ENCODE measurements at places on chromosomes 5 and 9. TPM values are rescaled to one million over a fixed set of nuclear protein-coding genes. Genes with fewer than 3 reads are reported as not detected.

Gene DBN1
- total RNA-seq, result 151 TPM

Gene PCAT7
- total RNA-seq, result not detected

- no peak overlapping the region for H3K4me3 ChIP-seq
- no peak overlapping the region for H3K27ac ChIP-seq
Observed at GRCh38 chr9:88503081-88503844, 31.7 kb upstream of the NXNL2 start.

GRCh38 chr9:121612511-121612998 is 38.9 kb upstream of the DAB2IP start:
- H3K27ac ChIP-seq, result no peak overlapping the region
- peaks cover 21% of the 10 kb centered on the region for H3K4me1 ChIP-seq
- no peaks in the 10 kb centered on the region for H3K27me3 ChIP-seq
- DNase-seq, result no peak

DNA sequence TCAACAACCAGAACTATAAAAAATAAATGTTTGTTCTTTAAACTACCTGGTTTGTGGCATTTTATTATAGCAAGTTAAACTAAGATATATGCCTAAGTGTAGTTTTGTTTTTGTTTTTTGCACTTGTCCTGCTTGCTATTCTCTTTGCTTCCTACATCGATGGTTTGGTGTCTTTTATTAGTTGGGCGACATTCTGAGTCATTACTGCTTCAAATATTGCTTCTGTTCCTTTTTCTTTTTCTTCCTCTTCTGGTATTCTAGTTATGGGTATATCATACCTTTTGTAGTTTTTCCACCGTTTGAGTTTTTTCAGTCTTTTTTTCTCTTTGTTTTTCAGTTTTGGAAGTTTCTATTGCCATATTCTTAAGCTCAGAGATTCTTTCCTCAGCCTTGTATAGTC is 86.9 kb downstream of the MACIR start:
- no peaks in the 10 kb centered on the region for H3K4me1 ChIP-seq
- H3K27ac ChIP-seq, result no peak overlapping the region
- H3K36me3 ChIP-seq, result no peaks in the 10 kb centered on the region
- no peak overlapping the region for H3K4me3 ChIP-seq

DNA sequence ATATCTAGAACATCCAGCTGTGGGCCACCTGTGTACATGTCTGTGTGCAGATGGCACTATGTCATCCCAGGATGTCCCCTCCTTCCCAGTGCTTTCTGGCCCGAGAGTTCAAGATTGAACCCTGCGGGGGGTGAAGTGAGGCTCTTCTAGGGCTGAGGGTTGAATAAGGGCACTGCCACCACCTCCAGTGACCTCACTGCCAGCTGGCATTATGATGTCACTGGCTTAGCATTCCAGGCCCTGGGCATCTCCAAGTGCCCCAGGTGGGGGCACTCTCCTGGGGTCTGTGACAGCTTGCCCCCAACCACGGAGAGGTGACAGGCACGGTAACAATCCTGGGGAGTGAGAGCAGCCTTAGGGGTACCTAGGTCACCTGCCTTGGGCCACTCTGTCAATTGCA is 27.1 kb downstream of the CXXC5 start:
- no peak overlapping the region for H3K4me3 ChIP-seq
- no peaks in the 10 kb centered on the region for H3K27me3 ChIP-seq
- H3K27ac ChIP-seq, result peak overlapping the region; percentile 70
- H3K36me3 ChIP-seq, result peaks cover under 1% of the 10 kb centered on the region
- no peak for DNase-seq

DNA sequence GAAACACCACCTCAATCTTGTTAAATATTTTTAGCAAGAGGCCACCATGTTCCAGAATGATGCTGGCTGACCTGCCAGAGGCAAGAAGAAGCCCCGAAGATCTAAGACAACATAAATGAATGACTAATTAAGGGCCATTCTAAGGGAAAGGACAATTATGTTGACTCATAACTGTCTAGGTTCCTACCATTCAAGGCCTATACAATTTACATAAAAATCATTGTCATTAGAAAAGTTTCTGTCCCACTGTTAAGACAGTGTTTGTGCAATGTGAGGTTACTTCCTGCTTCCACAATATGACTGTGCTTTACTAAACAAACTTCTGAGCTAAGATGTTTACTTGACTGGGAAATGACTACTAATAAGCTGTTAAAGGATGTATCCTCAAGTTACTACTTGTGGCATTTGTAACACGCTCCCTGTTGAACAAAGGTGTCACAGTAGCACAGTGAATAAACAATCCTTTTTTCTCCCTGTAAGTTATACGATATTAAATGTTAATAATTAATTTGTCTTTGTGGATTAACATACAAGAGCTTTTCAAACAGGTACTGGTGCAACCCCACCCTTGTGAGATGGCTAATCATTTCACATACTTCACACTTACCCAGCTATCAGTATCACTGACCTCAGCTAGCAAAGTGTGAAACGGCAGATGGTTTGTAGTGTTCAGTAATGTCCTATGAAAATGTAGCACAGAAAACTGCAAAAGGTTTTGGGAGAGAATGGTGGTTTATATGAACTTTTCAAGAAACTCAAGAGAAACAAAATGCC is 195.8 kb downstream of the EFNA5 start:
- H3K4me3 ChIP-seq, result no peak overlapping the region
- no peak for DNase-seq

DNA sequence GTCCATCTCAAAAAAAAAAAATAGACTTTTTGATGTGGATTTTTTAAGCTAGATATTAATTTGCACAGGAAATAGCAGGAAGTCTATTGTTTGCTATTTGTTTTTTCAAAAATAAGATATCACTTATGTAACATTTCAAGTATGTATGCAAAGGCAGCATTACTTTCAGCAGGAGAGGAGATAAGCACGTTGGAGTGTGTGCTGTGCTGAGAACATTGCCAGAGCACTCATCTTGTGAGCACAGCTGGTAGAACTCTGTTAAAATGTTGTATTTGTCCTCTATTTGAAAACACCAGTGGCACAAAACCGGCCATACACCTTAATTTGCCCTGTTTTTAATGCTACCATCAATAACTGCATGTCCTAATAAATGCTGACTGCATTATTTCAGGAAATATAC is 1061.9 kb upstream of the CDH18 start:
- DNase-seq, result no peak
- no peak overlapping the region for H3K4me3 ChIP-seq
- H3K27ac ChIP-seq, result no peak overlapping the region
- H3K36me3 ChIP-seq, result no peaks in the 10 kb centered on the region
- no peaks in the 10 kb centered on the region for H3K4me1 ChIP-seq
